ENCODE measurements at places on chromosomes 3 and 15.

DNA sequence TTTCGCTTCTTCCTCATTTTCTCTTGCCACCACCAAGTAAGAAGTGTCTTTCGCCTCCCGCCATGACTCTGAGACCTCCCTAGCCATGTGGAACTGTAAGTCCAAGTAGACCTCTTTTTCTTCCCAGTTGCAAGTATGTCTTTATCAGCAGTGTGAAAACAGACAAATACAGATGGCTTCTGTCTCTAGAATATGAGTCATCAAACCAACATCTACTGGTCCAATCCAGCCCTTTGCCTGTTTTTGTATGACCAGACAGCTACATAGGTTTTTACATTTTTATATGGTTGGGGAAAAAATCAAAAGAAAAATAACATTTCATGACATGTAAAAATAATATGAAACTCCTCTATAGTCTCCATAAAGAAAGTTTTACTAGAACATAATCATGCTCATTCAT, 118.7 kb upstream of the PTPRG start:
- DNase-seq: no peak

GRCh38 chr3:29286478-29287240, 5.8 kb downstream of the RBMS3 start:
- no peak for DNase-seq

GRCh38 chr3:61637088-61638051, 76.0 kb downstream of the PTPRG start:
- DNase-seq: no peak

GRCh38 chr15:64099379-64099778, 3.6 kb downstream of the SNX1 start:
- DNase-seq: no peak

DNA sequence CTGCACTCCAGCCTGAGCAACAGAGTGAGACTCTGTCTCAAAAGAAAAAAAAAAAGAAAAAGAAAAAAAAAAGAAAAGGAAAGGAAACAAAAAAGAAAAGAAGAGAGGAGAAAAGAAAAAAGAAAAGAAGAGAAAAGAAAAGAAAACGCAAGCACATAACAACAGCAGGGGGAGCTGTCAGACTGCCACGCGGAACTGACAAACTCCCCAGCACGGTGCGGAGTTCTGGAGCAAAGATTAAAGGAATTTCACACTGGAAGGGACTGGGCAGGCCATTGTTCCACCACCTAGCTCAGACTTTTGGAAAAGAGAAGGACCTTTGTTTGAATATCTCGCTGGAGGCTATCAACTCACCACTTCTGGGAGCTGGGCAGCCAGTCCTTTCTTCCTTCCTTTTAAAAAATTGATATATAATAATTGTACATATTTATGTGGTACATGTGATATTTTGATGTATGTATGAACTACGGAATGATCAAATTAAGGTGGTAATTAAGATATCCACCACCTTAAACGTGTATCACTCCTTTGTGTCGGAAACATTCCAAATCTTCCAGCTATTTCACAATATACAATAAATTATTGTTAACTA, 40.5 kb downstream of the DPPA2 start:
- peak; percentile 50 for DNase-seq

GRCh38 chr15:65632780-65633375, 11.1 kb downstream of the SLC24A1 start:
- no peak for DNase-seq

DNA sequence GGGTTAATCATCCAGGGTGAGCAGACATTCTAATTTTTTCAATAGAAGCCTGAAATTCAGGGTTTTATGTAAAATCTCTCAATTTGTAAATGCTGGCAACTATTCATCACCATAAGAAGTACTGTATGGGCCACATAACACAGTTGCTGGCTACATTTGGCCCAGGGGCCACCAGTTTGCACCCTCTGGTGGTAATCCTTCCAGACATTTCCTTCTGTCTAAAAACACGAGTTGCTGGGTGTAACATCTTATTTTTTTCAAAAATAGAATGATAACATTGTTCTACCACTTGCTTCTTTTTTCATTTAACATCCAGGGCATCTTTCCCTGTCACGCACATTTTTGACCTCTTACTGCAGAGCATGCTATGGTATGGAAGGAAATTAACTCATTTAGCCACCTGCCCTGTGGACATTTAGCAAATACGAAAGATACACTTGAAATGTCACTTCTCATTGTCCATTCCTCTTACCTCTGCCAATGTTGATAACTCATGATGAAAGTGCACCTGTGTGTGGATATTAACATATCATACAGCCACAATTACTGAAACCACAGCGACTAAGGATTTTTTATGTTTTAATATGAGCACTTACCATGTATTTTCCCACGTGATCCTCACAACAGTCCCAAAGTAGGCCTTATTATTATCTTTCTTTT, 117.5 kb upstream of the ARHGEF3 start:
- DNase-seq: no peak

- no peak for DNase-seq
Observed at GRCh38 chr3:20054549-20054987, 14.3 kb downstream of the KAT2B start.

GRCh38 chr15:67105065-67105951, 39.9 kb downstream of the SMAD3 start:
- no peak for DNase-seq

DNA sequence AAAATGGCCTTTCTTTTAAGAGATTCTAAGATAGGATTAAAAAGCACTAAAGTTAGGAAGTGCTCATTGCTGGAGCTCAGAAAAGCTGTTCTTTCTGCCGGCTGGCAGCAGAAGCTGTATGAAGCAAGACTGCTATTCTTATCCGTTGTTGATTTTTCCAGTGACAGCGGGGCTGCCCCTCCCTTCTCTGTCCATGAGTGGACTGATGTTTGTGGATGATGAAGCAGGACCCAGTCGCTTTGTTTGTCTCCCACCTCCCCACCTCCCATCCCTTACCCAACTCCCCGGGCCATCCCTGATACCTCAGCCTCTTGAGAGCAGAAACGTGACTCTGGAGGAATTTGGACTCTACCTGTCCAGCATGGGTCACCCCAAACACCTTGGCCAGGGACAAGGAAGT, 10.3 kb upstream of the MUSTN1 start:
- peak; percentile 56 for DNase-seq

- DNase-seq: no peak
Observed at GRCh38 chr15:88657326-88658069, 18.7 kb downstream of the ISG20 start.

- DNase-seq: peak; percentile 56
Observed at GRCh38 chr3:158659454-158660237, 12.8 kb downstream of the LXN start.

DNA sequence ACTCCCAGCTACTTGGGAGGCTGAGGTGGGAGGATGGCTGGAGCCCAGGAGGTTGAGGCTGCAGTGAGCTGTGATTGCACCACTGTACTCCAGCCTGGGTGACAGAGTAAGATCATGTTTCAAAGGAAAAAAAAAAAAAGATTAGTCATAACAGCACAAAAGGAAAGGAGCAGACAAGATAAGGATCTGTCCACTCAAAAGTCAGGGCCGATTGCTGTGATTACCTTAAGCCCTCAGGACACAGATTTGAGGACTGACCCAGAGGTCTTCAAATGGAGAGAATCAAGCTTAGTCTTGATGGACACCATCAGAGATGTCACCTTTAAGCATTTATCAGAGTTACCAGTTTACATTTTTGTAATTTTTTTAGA, 23.9 kb upstream of the HEG1 start:
- DNase-seq: no peak

GRCh38 chr3:12638105-12638504, 25.8 kb downstream of the RAF1 start:
- DNase-seq: no peak

DNA sequence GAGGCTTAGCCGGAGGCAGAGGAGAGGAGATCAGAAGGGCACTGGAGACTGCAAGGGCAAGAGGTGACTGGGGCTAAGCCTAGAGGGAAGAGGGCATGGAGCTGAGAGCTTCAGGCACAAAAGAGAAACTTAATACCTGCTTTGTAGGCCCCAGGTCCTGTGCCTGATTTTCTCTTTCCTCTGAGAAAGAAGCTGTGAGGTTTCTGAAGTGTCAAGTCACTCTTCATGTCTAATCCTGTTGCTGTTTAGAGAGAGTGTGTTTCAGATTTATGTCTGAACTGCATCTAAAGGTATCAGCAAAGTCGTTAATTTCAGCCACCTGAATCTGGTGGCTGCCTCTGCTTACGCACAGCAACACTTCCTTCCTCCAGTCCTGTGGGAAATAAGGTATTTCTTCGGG, 106.9 kb upstream of the RNU6-1 start:
- no peak for DNase-seq

GRCh38 chr3:145865399-145866018, 295.5 kb downstream of the PLOD2 start:
- DNase-seq: no peak

Measured in dorsolateral prefrontal cortex (tissue), 122 donors.